Activated CD4-positive, alpha-beta T cell treated with anti-CD3 and anti-CD28 coated beads for 4 hours (primary cell): ENCODE measurements at places on chromosomes 1 and 21.

DNA sequence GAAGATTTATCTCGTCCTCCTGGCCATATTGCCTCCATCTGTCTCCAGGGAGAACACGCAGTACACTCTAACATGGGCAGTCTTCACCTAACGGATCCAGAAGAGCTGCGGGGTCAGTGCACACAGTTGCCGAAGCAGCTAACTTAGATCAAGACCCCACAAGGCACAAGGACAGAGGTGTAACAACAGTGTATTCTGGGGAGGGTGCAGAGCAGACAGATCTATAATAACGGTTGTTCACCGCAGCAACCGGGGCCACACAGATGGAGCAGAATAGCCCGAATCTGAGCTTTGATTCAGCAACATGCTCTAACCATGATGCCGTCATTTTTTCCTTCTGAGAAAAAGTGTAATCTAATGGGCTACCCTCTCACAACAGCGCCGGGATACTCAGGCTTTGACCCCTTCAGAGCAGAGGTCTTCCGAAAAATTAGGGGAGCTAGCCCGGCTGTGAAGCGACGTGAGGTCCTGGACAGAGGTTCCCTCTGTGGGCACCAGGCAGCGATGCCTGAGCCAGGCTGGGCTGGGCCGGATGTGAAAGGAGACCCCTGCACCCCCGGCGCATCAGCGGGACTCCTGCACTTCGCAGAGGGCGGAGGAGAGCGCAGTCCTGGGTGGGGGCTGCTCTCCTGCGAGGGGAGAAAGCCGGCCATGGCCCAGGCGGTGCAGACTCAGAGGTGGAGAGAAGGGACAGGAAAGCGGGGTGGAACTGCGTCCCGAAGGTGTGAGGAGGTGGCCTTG is 57.5 kb downstream of the BCL9 start:
- DNase-seq, result peak; percentile 36

GRCh38 chr1:59057211-59057694 is 239.6 kb upstream of the FGGY start:
- DNase-seq, result no peak

DNA sequence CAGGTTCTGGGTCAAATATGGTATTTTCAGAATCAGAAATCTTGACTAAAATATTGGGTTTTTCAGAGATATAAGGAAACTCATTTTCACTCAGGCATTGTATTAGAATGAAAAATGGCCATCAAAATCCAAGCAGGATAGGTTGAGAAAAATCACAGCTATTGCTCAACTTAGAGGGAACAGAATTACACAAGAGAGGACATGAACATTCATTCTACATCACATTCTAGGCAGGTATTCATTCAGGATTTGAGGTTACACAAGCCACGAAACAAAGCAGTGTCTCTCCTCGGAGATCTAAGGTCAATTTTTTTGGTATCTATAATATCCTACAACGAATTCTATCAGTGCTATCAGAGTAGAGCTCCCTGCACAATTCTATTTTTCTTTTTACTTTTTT is 163.6 kb upstream of the HP1BP3 start:
- DNase-seq, result no peak

DNA sequence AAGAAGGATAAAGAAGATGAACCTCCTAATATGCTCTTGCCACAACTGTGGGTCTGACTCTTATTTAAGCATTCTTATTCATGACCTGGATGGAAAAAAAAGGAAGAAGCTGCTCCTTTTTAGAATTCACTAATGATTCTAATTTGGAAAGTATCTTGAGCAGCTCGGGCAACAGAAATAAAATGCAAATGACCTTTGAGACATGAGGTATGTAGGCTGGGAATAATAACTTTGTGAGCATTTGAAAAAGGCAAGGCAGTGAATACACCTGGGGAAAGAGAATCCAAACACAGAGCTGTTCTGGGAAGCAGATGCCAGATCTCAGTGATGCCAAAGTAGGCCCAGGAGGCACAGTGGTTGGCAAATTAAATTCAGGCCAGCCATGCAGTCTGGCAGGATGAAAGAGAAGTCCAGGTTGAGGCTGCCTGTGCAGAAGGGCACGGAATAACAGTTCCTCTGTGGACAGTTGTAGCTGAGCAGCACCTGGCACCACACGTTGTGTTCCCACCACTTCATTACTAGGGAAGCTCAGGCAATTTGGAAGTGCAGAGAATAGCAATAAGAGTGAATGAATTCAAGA is 320.8 kb upstream of the ST6GALNAC5 start:
- no peak for DNase-seq

DNA sequence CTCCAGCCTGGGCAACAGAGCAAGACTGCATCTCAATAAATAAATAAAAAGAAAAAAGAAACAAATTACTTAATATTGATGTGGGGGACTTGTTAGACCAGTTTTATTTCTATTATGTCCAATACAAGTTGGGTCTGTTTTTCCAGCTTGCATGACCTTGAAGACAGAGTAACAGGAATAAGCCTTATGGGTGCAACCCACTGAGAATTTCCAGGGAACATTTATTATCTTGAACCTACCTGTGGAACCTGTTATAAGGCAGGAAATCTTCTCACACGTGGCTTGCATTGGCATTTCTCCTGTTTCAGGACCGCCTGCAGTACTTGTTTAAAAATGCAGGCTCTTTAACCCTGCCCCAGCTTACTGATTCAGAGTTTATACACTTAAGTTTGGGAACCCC is 64.0 kb downstream of the ZBTB17 start:
- no peak for DNase-seq

- DNase-seq, result no peak
Measured at GRCh38 chr1:207605444-207606361, 39.2 kb upstream of the CR1L start.

GRCh38 chr1:218273762-218274479 is 11.2 kb upstream of the RRP15 start:
- DNase-seq, result no peak

DNA sequence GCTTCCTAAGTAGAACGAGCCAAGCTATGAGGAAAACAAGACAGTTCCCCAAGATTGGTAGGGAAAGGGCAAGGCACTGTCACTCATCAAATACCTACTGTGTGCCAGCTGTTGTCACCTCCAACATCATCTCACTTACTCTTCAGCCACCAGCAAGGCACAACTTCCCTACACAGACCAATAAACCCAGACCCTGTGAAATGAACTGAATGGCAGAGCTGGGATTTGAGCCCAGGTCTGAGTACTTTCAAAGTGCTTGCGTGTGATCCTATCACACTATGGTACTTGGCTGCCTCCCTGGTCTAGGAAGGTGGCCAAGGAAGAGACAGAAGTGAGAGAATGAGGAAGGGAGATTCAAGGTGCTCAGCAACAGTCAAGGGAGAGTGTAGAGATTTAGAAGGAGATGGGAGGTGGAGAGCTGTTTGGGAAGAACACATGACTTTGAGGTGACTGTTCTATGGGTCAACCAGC is 16.7 kb upstream of the TRIM63 start:
- no peak for DNase-seq

- DNase-seq, result no peak
Measured at GRCh38 chr1:109482791-109483671, 674 bp upstream of the ATXN7L2 start.

DNA sequence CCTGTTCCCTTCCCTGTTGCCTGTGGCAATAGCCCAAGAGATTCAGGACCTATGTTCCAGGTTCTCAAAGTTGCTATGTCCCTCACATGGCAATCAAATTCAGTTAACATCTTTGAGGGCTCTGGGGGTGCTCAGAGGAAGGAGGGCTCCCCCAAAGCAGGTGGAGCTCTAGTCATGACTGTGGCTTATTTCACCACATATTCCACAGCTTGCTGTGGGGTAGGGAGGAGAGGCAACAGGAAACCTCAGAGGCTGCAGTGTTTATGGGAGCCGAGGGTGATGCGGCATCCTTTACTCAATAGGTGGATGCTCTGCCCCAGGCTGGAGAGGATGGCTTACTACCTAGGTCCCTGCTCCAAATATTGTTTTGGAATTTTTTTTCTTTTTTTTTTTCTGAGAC is 1.2 kb upstream of the MKNK1 start:
- no peak for DNase-seq

- DNase-seq, result peak; percentile 43
Measured at GRCh38 chr1:206470692-206471414, 577 bp downstream of the IKBKE start.

DNA sequence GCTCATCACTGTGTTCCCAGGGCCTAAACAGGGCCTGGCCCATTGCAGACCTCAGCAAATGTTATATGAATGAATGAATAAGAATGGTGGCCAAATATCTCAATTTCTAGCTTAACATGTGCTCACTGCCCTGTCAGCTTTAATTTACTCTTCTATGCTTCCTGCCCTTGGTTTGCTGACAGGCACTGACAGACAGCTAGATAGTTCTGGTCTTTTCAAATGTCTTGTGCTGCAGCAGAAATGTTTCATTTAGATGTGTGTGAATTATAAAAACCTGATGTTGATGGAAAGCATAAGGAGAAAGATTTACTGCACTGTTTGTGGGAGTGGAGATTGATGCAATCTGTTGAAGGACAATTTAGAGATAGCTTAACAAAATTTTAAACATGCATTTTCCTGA is 48.9 kb downstream of the LPAR3 start:
- no peak for DNase-seq
